ENCODE measurements at places on chromosomes 3 and 15.

DNA sequence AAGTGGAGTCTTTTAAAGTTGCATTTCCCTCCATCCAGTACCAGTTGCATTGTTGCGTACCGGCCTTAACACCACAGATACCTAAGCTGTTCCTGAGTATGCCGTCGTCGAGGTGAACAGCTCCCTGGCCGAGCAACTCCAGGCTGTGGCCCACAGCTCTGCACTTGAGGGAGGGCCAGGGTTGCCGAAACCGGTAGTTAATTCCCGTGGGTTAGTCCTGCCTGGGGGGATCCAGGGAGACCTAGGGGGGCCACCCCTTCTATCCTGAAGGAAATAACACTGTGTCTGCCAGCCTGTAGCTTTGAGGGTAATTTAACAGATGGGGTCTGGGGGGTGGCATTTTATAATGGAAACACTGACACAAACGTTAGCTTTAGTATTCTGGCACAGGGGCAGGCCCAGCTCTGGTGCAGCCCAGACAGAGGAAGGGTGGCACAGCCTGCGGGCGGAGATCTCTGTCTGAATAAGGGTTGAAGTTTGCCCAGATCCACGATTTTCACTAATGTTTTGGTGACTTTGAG is 60.8 kb downstream of the RGMA start:
- no peak for DNase-seq

- peak; percentile 83 for DNase-seq
Measured at GRCh38 chr15:40340740-40341400, at the start of gene CCDC9B. CCDC9B (minus strand) TSS chr15:40340939; CDS start chr15:40340819, 120 bp downstream.

- peak; percentile 46 for DNase-seq
Measured at GRCh38 chr3:138786788-138787271, 47.9 kb downstream of the PIK3CB start.

GRCh38 chr3:23829242-23829934 is 23.6 kb downstream of the UBE2E1 start:
- no peak for DNase-seq

DNA sequence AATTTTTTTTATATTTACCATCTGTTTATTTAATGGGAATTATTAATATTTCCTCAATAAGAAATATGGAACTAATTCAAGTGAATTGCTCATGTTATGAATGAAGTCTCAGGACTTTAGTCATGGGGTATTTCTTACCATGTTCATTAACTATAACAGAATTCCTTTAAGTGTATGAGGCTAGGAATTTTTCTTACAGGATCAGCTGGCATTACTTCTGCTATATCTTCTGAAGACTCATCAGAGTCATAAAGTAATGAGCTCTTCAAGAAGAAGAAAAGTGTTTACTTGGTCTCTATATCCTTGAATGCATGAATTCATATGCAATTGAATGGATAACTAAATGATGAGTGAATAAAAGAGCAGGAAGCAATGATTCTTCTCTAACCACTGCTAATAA is 486.8 kb upstream of the THBS1 start:
- no peak for DNase-seq

GRCh38 chr3:171393032-171393744 is 67.0 kb downstream of the TNIK start:
- DNase-seq: peak; percentile 54

DNA sequence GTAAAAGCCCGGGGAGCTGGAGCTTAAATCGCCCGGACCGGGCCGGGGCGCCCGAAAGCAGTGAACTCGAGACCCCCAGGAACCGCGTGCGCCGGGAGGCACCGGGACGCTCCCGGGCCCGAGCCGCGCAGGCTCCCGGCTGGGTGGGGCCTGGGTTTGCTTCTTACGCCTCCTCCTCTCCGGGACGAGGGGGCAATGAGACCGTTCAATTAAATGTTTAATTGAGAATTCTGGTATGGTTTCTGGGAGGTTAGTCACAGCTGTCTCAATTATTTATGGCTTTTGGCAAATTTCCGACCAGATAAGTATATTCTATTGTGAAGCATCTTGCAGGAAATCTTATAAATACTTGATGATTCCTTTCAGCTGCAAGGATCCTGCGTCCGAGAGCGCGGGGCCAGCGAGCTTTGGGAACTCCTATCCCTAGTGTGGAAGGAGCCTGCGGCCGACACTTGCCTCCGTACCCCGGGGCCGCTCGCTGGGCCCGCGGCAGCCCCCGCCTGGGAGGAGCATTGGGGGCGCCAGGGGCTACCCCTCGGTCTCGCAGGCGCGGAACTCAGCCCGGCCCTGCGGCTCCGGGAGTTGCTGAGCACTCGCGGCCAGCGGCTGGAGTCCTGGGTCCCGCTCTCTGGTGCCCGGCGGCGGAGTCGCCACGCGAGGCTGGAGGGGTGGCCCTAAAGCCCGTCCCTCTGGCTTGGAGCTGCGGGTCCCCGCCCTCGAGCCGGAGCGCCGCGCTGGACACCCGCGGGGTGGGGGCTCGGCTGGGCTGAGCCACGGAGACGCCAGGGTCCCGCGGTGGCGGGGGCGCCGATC is 10.3 kb downstream of the ISL2 start:
- DNase-seq: no peak

- no peak for DNase-seq
Measured at GRCh38 chr3:121508389-121508788, 37.4 kb downstream of the POLQ start.

Measured in astrocyte of the spinal cord (primary cell).